ENCODE measurements at places on chromosomes 12 and 14.

DNA sequence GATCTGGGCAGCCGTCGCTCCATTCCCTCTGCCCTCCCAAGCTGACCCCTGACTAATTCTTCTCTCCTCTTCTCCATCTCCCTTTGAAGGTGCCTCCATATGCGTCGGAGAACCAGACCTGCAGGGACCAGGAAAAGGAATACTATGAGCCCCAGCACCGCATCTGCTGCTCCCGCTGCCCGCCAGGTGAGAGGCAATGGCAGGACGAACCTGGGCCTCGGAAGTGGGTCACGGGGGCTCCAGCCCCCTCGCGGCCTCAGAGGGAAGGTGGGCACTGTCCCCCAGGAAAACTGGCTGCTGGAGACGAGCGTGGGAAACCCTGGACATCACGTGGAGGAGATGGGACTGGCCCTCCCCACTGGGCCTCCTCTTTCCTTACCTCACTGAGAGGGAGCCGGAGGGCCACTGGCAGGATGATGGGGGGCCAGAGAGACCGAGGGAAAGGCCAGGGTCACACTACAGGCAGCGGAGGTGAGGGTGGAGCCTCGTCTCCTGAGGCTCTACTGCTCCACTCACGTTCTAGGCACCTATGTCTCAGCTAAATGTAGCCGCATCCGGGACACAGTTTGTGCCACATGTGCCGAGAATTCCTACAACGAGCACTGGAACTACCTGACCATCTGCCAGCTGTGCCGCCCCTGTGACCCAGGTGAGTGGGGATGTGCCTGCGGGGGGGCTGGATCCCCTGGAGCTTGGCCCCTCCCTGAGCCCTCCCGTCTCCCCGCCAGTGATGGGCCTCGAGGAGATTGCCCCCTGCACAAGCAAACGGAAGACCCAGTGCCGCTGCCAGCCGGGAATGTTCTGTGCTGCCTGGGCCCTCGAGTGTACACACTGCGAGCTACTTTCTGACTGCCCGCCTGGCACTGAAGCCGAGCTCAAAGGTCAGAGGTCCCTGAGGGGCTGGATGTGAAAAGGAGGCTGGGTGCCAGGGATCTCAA is 806 bp downstream of the LTBR start:
- no peak for DNase-seq

DNA sequence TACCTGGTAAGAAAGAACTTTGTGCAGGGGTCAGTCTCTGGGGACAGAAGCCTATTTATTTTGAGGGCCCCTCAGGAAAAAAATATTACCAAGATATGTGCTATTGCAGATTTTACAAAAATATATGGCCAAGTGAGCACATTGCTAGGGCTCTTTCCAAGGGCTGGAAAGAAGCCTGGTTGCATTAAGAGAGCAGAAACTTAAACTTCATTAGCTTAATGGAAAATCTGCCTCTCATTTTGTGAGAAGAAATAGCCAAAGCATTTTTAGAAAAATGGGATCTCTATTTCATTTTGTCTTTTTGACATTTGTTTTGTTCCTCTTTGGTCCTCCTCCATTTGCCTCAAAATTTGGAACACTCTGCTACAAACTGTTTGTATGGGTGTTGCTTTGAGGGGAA is 283.5 kb downstream of the NELL2 start:
- DNase-seq: no peak

- no peak for DNase-seq
Measured at GRCh38 chr12:63354969-63355368, 204.0 kb upstream of the AVPR1A start.

DNA sequence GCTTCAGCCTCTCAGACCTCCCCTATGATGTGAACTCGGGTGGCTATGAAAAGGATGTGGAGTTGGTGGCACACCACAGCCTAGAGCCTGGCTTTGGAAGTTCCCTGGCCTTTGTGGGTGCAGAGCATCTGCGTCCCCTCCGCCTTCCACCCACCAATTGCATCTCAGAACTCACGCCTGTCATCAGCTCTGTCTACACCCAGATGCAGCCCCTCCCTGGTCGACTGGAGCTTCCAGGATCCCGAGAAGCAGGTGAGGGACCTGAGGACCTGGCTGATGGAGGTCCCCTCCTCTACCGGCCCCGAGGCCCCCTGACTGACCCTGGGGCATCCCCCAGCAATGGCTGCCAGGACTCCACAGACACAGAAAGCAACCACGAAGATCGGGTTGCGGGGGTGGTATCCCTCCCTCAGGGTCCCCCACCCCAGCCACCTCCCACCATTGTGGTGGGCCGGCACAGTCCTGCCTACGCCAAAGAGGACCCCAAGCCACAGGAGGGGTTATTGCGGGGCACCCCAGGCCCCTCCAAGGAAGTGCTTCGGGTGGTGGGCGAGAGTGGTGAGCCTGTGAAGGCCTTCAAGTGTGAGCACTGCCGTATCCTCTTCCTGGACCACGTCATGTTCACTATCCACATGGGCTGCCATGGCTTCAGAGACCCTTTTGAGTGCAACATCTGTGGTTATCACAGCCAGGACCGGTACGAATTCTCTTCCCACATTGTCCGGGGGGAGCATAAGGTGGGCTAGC is 7.0 kb upstream of the RPS26 start:
- no peak for DNase-seq

DNA sequence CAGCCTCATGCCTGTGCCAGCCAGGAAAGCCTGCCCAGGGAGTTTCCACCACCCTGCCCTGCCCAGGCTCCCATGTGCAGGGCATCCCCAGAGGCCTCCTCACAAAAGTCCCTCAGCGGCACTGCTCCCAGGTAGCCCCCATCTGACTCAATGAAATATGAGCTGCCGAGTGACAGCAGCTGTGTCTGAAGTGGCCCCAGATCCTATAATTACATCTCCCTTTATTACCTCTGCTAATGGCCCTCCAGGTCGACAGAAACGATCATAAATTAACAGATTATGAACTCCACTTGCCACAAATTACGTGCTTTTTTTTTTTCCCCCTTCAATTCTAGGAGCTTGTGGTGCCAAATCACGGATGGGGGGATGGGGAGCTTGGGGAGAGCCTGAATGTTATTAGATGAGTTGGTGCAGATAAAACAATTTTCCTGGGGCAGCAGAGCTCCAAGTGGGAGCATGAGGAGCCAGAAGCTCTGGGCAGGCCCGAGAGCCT is 110.4 kb downstream of the ESRRB start:
- DNase-seq: peak; percentile 99

- DNase-seq: no peak
Measured at GRCh38 chr14:105491366-105491973, 424 bp downstream of the TEDC1 start.

GRCh38 chr12:1590221-1590979 is 4.0 kb downstream of the FBXL14 start:
- DNase-seq: no peak

DNA sequence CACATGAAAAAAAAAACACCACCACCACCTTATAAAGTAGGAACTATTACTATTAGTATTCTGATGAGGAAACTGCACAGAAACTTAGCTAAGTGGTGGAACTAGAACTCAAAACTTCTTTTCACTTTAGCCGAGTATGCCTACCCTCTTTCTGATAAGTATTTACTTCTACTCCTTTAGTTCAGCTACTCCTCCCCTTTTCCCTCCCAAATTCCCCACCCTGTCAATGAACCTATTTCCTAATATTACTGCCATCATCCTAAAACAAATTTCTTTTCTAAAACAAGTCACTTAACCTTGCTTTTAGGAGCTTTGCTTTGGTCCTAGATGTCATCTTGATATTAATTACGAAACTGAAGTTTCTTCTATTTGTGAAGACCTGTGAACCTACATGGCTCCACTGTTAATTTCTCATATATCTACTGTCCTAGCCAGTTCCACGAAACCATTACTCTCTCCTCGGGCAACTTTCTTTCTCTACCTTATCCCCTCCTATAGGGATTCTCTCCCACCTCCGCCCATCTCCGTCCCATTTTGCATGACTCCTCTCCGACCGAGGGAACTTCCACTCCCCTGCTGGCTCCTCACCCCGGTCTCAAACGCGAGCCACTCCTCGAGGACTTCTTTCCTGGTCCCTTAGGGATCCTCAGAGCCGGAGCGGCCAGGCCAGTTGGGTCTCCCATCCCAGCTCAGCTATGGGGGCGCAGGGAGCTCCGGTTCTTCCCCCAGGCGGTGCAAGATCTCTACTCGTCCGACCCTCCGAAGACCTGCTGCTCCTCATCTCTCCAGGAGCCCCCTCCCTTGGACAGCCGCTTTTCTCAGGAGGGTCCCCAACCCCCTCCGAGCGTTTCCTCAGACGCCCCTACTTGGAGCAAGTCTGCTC is 1.1 kb downstream of the NUMB start:
- no peak for DNase-seq

DNA sequence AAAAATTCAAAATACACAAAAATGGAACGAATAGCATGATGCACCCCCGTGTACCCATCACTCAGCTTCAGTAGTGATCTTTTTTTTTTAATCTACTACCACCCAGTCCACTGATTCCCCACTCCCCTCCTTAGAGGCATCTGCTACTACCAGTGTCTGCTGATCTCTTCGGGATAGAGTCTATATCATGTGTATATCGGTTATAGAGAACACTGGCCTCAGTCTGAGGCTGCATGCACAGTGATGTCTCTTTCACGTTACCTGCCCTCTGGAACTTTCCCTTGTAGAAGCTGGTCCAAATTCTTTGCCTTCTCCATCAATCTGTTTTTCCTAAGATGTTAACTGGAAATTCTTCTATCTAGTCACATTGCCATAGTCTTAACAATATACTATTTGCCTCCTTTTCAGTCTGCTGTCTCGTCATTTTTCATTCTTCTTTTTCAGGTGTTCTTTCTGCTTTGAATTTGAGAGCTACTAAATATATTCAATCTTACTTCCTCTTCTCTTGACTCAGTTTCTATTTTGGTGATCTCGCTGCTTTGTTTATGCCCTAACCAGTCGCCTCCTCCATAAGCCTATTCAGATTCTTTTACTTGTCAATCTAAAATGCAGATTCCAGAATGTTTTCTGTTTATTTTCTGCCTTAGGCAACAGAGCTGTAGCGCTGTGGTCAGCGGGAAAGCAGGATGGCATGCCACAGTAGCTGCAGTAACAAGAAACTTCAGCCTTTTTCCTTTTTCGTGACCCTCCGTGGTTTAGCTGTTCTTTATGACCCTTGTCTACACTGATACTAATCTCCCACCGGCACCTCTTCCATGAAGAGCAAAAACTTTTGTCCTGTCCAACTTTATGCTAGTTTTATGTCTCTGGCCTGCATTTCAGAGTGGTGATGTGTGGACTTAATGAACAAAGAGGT is 67.0 kb downstream of the FBXW8 start:
- DNase-seq: no peak

GRCh38 chr12:113449299-113449698 is 22.4 kb downstream of the LHX5 start:
- DNase-seq: no peak

DNA sequence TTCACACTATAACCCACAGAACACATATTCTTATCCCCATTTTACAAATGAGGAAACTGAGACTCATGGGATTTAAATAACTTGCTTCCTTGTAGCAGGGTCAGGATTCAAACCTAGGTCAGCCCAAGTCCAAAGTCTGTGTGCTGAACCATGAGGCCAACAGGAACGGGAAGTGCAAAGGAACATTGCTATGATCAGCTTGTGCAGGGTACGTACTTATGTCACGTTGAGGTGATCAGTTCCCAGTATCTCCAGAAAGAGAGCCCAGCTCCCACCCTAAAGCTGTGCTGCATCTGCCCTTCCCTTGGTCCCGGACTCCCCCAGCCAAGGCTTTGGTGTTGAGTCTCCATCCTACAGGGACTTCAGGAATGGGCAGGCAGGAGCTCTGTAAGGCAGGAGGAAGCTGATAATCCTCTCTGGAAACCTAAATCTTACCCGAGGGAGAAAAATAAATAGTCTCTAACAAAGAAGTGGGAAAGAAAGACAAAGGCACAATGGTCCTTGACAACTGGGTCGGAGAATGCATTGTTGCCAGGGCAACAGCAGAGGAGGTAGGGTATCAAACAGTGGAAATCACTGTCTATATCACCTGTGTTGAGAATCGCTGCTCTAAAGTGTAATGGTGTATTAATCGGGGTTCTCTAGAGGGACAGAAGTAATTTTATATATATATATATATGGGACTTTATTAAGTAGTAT is 82.5 kb upstream of the FICD start:
- no peak for DNase-seq

DNA sequence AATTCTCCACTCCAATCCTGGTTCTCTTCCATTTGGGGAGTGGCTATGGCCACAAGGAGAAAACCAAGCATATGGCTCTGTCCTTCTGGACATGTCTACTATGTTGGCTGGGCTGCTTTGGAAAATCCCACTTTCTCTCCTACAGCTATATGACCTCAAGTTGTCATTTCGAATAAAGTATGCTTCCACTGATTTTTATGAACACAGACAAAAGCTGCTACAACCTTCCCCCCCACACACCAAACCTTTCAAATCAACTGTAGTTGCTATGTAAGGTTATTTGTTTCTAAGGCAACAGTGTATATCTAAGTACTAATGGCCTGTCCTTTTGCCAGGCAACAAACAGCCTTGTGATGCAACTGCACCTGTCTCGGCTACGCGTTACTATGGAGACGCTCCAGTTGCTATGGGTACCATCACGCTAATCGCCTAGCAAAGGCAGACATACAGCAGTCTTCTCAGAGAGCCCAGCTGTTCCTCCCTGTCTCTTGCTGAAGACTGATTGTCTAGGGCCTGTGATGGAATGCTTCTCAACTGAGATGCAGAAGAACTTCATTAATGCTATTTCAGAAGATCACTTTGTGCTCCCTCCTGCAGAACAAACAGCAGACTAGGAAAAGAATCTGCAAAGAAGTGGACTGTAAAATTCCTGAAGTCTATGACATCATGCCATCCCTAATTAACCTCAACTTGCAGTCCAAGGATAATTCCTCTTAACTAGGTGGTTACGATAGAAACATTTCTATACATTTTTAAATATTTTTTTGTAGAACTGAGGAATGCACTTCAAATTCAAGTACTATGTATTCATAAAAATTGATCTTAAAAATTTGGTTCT is 67.6 kb downstream of the FOXN3 start:
- peak; percentile 90 for DNase-seq

GRCh38 chr12:15774819-15775218 is 14.4 kb downstream of the EPS8 start:
- DNase-seq: no peak

GRCh38 chr14:64238631-64239030 is 55.5 kb downstream of the ESR2 start:
- no peak for DNase-seq

- peak; percentile 31 for DNase-seq
Measured at GRCh38 chr12:12684375-12685106, 11.4 kb downstream of the GPR19 start.

- no peak for DNase-seq
Measured at GRCh38 chr12:116106870-116107269, 170.6 kb downstream of the MED13L start.

GRCh38 chr14:84029720-84030119 is 1500.2 kb upstream of the FLRT2 start:
- no peak for DNase-seq

- DNase-seq: no peak
Measured at GRCh38 chr12:70604662-70605061, 32.6 kb downstream of the PTPRB start.

GRCh38 chr14:55741240-55741639 is 161.2 kb downstream of the KTN1 start:
- no peak for DNase-seq

DNA sequence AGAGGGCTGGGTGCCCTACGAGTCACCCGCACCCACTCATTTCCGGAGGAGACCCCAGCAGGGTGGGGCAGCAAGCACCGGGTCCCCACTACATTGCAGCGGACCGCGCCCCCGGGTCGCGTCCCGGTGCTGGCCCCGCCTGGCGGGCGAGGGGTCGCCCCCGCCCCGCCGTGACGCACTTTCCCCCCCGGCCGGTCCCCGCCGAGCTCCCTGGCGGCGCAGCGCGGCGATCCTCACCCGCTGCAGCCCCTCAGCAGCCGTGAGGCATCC is 106.1 kb downstream of the PRICKLE1 start:
- no peak for DNase-seq
